ENCODE measurements at places on chromosomes 6 and 20.

GRCh38 chr20:5967469-5967868, 17.0 kb downstream of the MCM8 start:
- DNase-seq = no peak

GRCh38 chr20:10611357-10611756, 62.4 kb downstream of the JAG1 start:
- no peak for DNase-seq

DNA sequence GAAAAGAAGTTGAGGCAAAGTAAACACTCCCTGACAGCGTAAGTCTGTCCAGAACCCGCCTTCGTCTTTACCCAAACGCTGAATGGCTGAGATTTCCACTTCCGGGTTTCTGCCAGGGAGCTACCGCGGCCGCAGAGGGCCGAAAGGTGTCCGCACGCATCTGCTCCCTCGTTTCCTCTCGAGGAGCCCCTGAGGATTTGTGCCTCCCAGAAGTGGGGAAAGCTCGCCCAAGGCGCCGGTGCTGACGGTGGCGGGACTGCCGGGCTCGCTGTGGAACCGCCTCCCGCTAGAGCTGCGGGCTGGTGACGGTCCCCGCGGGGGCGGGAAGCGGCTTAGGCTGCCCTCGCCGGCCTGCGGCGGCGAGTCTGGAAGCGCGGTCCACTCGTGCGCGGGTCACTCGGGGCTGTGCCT, 1760.2 kb upstream of the DEFB115 start:
- DNase-seq = no peak

GRCh38 chr6:154938221-154938580, 56.9 kb upstream of the TIAM2 start:
- no peak for DNase-seq

GRCh38 chr20:21901470-21902275, 196.2 kb downstream of the PAX1 start:
- no peak for DNase-seq

DNA sequence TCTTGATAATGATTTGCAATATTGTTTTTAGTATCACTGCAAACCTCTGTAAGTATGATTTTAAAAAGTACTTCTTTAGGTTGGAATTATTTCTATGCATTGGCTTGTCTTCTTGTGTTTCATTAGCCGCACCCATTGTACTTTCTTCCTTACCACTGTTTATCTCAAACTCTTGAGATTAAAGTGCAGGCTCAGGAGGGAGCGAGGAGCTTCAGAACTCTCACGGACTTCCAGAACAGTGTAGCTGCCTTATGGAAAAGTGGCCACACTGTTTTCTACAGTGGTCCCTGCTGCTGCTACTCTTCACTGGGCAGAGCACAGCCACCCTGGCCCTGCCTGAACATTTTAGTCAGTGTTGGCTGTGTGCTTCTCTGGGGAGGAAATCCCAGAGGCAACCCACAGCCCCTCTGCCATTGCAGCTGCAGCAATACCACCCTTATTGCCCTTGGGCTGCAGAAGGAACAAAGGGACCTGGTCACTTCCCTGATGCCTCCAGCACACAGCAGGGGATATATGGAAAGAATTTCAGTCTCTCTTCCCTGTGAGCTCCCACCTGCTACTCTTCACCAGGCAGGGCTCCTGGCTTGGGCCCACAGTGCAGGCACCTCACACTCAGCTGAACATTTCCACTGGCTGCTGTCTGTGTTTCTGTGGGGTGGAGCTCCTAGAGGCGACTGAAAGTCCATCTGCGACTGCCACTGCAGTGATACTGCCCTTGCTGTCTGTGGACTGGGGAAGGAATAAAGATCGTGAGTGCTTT, 91.7 kb upstream of the MAP3K4 start:
- no peak for DNase-seq
